ENCODE measurements at places on chromosomes 3 and 15.

DNA sequence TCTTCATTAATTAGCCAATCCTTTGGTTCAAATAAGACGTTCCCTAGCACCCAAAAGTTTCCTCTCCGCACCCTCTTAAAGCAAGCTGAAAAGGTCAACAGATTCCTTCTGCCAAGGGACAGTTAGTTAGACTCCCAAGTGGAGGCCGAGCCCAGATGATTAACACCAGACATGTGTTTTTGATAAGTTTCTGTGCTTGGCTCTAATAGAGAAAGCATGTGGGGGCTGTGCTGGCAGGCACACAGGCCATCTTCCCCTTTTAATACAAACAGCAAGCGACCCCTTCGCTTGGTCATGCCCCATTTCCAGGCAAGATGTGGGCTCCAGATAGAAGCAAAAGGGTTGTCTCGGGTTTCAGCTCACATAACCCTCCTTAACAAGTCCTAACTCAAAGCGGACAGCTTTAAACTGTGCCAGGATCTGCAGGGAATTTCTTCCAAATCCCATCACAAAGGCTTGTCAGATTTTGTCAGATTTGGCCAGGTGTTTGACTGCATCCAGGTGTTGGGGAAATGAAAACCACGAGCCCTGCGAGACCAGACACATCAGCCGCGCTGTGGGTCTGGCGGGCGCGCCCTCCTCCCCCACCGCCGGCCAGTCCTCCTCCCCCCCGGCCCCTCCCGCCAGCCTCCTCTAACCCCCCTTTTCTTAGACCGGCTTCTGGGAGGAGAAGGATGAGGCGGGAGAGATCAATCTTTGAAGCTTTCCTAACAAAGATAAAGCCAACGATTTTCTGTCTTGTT, 3.3 kb downstream of the HES1 start:
- no peak for DNase-seq

- DNase-seq, result no peak
Measured at GRCh38 chr3:98733812-98734281, 29.3 kb upstream of the ST3GAL6 start.

DNA sequence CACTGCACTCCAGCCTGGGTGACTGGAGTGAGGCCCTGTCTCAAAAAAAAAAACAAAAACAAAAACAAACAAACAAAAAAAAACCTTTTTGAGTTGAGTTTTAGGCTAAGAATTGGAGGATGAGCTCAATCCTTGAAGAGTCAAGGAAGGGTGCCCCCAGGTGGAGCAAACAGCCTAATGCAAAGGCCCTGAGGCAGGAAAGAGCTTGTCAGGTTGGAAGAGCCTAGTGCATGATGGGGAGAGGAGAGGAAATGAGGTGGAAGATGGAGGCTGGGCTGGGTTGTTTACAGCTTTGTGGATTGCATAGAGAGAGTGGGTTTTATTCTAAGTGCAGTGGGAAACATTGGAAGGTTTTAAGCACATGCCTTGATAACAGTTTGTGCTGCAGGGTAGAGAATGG, 2.1 kb upstream of the SNX22 start:
- no peak for DNase-seq

DNA sequence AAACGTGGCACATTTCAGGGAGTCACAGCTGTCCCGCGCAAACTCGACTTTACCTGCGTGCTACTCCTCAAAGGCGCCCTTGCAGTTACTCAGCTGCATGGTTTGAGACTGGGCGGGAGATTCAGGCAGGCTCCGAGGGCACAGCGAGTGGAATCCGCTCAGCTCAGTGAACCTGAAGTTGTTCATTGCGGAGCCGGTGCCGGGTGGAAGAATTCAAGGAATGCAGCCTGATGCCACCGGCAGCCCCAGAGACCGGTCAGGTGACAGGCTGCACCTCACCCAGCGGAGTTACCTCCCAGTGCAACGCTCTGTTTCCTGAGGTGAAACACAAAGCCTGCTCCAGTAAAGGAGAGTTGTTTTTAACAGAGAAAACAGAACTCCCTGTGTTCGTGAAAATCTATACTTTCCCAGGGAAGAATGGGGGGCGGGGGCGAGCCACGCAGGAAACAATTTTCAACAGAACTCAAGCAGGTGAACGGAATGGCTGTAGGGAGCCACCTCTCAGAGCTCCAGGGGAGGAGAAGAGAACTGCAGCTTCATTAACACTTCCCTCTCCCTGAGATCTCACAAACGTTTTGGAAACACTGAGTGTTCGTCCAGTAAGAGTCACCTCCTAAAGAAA, 3.8 kb downstream of the VEPH1 start:
- no peak for DNase-seq

GRCh38 chr15:93826293-93826692, 405.1 kb upstream of the MCTP2 start:
- DNase-seq, result no peak

DNA sequence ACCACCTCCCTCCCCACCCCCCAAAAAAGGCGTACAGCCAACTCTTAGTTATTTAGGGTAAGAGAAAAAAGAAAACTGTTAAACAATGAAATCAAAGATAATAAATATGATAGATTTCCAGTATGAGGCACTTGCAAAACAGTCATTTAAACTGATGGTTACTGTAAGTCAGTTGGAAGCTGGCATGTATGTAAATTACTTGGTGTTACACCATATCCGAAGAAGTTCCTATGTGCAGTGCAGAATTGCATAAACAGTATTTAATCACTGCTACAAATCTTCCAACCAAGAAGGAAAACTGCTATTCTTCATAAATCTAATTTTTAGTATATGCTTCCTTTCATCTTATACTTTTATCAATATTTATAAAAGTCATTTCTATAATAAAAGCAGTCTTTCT, 62.0 kb downstream of the LEO1 start:
- DNase-seq, result no peak

- DNase-seq, result no peak
Measured at GRCh38 chr3:52873433-52874159, 23.8 kb downstream of the STIMATE start.

GRCh38 chr3:169509359-169509758, 154.2 kb downstream of the MECOM start:
- no peak for DNase-seq

DNA sequence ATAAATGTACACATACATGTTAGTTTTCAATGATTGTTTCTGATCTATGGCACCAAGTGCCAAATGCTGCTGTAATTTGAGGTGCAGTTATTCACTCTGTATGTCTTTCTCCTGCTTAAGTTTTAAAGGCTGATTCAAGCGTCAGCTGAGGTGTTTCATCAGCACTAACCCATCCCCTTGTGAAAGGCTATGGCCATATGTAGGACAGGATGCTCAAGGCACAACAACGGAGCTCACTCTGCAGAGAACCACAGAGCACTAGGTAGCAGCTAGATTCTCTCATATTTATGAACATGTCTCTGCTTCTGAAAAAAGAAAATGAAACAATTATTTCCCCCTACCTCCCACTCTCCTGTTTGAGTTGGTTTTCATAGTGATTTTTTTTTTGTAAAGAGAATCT, 340.0 kb upstream of the TMCO5A start:
- DNase-seq, result no peak
